ENCODE measurements at places on chromosomes 1 and 21.

GRCh38 chr21:46057710-46058241, 40.1 kb upstream of the COL6A2 start:
- DNase-seq, result no peak

DNA sequence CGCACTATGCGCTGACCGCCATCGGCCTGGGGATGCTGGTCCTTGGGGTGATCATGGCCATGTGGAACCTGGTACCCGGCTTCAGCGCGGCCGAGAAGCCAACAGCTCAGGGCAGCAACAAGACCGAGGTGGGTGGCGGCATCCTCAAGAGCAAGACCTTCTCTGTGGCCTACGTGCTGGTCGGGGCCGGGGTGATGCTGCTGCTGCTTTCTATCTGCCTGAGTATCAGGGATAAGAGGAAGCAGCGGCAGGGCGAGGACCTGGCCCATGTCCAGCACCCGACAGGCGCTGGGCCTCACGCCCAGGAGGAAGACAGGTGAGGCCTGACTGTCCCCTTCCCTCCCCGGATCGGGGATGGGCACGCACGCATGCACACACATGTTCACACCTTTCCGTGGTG, 31.9 kb upstream of the FHAD1 start:
- DNase-seq, result no peak

GRCh38 chr1:20028125-20028524, 41.9 kb upstream of the PLA2G5 start:
- no peak for DNase-seq

DNA sequence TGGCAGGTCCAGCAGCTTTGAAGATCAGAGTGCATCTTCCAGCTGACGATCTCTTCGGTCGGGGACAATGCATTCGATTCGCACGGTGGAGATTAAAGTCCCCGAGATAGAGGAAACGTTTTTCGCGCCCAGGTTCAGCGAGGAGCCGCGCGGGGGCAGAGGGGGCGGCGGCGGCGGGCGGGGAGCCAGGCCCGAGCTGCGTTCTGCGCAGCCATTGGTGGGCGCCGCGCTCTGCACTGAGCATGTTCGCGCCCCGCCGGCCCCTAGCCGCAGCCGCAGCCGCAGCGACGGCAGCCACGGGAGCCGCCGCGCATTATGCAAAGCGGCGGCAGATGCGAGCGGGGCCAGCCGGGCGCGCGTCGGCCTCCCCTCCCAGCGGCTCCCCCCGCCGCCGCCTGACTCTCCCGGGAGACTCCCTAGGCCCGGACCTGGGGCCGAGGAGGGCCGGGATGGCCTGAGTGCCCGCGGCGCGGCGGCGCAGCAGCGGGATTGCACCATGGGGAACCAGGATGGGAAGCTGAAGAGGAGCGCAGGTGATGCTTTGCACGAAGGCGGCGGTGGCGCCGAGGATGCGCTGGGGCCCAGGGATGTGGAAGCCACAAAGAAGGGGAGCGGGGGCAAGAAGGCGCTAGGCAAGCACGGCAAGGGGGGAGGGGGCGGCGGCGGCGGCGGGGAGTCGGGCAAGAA, at the start of gene FMN2:
TSS of gene FMN2 (plus strand) at position 270 of the 687 bp plus-strand sequence. CDS start at position 497, 227 bp downstream.
- no peak for DNase-seq

DNA sequence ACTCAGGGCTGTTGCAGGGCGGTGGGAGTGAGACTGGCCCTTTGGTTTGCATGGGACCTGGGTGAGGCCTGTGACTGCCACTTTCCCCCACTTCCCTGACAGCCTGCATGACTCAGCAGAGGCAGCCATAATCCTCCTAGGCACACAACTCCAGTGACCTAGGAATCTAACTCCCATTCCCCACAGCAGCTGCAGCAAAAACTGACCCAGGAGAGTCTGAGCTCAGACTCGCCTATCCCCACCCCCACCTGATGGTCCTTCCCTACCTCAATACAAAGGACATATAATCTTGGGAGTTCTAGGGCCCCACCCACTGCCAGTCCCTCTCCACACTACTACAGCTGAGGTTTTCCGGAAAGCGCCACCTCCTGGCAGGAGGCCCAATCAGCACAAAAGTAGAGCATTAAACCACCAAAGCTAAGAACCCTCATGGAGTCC, 26.7 kb downstream of the NDC1 start:
- DNase-seq, result no peak

GRCh38 chr1:68229650-68230483, 2.5 kb downstream of the WLS start:
- DNase-seq, result no peak

- DNase-seq, result no peak
Observed at GRCh38 chr1:240691909-240692705, 80.2 kb upstream of the GREM2 start.

- DNase-seq, result no peak
Observed at GRCh38 chr1:183824291-183824690, 19.4 kb downstream of the RGL1 start.

DNA sequence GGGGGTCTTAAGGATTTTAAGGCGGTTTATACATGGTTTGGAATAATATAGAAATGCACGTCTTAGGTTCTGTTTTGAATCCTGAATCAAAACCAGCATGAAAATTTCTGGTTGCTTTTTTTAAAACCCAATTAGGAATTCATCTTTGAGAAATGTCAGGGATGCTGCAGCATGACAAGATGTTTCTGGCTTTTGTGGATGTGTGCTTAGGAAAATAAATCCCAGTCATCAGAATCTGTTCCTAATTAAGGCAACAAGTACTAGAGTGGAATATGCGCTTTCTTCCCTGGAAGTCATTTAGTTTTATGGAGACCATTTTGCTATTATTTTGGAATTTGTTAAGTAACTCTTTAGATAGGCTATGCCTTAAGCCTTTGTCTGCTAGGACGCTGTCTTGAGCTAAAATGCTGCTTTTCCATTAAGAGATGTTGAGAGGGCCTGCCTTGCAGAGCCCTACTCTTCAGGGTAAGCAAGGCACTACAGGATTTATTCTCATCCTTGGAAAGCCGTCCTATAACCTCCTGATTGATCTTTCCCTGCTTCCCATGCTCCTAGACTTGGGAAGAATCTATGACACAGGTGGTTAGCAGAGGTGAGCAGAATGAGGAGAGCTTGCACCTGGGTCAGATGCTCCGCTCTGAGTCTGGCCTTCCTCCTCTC, 332.8 kb downstream of the DISC1 start:
- DNase-seq, result no peak

- DNase-seq, result no peak
Observed at GRCh38 chr1:147252540-147252939, 10.1 kb downstream of the CHD1L start.

DNA sequence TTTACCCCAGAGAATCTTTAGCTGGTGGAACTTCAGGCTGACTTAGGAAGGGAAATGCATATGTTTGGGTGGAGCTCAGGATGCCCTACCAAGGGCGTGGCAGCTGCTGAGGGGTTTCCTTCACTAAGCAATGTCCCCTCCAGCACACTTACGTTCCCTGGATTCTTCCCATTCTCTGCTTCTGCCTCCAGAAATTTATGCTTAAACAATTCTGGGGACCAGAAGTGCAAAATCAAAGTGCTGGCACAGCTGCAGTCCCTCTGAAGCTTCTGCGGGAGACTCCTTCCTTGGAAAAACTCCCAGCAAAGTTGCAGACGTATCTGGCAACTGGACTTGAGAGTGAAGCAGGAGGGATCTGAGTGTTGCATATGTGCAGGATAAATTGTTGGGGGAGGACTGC, 402.8 kb downstream of the PCP4 start:
- DNase-seq, result no peak

DNA sequence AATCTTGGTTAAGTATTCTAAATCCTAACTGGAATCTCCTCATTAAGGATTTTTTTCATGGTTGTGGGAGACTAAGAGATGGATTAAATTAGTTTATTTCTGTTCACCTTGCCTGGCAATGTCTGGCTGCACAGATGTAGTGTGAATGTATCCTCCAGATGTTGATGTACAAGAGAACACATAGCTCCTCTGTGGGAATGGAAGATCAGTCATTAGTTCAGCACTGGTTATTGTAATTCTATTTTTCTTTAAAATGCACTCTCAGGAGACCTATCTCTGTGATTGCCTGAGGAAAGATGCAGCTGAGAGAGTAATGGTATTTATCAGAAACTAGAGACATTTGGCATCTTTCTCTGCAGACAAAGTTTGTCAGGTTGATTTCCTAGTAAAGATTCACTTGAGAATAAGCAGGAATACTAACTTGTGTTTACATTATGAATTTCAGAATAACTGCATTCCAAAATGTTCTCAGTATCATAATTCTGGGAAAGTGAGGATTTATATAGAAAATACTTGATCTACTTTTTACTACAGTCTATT, 178.6 kb downstream of the GIPC2 start:
- no peak for DNase-seq

- no peak for DNase-seq
Observed at GRCh38 chr1:64469116-64469976, 583 bp upstream of the CACHD1 start.

DNA sequence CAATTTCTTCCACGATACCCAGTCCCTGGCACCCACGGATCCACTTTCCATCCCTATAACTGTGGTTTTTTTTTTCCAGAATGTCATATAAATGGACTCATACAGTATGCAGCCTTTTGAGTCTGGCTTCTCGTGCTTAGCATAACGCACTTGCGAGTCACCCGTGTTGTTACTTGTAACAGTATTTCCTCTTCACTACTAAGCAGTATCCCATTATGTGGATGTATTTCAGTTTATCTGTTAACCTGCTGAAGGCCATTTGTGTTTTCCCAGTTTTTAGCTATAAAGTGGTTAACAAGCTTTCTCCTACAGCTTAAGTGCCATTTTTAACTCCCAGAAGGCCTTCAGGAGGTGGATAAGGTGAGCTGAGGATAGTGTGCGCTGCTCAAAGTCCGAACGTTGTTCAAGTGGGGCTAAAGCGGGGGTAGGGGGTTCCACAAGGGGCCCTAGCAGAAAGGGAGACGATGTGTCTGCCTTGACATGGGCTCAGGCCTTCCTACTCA, 829 bp downstream of the ADAR start:
- no peak for DNase-seq

DNA sequence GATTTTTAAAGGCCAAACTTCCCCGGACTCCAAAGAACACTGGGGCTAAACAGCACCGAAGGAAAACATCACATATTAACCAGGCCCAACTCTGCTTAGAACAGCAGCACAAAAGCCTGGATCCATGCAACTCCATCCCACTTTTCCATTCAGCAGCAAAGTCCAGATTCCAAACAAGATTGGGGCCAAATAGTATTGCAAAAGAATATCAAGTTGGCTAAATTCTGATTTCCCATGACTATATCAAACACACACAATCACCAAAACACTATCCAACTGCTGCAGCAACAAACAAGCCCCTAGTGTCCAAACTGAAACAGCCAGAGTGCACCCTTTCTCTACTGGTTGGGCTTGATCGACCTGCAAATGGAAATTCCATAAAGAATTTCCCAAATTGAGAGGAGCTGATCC, 19.4 kb upstream of the TMEM125 start:
- DNase-seq, result no peak

GRCh38 chr1:39573736-39574624, 2.6 kb downstream of the PABPC4 start:
- no peak for DNase-seq

GRCh38 chr1:42730988-42731387, 9.0 kb downstream of the CLDN19 start:
- DNase-seq, result no peak

DNA sequence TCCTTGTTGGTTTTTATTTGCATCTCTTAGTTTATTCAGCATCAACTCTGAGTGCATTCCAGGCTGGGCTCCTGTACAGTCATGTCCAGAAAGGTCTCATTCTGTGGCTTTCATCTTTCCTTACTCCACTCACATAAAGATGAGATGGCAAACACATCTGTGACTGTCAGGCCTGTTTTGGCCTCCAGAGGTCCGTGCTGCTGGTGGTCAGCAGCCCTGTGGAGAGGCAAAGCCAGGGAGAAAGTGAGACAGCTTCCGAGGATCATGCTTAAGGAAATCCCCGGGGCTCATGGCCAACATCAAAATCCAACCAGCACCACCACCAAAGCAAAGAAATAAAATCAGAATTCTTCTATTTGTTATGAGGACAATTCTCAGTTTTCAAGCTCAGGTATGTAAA, 96.1 kb upstream of the HIVEP3 start:
- DNase-seq, result no peak

DNA sequence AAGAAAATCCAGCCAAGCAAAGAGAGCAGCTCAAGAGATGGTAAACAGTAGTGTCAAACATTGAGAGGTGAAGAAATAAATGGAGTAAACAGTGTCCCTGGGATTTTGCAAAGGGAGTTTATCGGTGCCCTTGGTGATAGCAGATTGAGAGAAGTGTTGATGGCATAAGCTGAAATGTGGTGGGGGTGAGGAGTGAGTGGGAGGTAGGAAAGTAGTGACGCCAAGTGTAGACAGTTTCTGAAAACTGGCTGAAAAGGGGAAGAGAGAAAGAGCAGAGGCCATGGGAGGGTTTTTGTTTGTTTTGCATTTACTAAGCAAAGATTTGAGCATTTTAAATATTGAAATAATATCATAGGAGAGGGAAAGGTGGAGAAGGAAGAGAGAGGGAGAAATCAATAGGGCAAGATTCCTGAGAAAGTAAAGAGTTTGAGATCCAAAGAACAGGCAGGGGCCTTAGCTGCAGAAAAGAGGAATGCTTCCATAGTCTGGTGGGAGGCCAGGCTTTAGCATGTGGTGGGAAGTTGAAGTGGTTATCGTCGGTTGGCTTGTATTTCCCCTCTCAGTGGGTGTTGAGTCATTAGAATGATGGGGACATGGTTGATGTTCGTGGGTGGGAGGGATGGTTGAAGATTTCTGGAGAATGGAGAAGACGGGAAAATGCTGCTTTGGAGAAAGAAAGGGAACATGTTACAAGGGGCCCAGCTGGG, 26.8 kb upstream of the RASAL2 start:
- no peak for DNase-seq

DNA sequence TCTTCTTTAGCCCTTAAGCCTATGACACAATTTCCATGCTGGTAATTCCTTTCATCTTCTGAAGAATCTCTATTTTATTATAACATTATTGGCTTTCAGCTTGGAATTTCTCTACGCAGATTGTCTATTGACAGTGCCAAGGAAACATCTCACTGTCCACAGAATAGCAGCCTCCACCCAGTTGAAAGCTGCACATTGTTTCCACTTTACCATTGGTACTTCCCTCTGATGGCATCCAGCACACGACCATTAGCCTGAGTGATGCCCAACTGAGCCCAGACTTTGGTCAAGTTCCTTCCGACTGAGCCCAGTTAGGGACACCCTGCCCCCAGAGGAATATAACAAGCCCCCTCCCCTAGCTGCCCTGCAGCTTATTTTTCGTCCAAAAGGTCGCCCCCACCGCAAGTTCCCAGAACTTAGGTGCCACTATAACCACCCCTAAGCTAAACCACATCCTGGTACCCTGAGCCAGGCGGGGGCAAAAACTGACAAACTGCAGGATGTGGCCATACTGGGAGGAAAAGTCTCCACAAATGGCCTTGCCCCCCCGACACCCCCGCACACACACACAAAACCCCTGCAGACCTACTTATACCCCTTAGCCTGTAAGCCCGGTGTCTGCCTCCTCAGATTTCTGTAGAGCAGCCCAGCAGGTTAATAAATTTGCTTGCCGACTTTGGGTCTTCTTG, 13.2 kb downstream of the GBP5 start:
- DNase-seq, result no peak

GRCh38 chr1:173330149-173330951, 123.2 kb upstream of the TNFSF4 start:
- DNase-seq, result no peak
